Stimulated activated CD8-positive, alpha-beta memory T cell treated with anti-CD3 and anti-CD28 coated beads, Interleukin-7, amount 100 ng/mL, for 48 hours (primary cell): ENCODE measurements at places on chromosomes 13 and 19.

DNA sequence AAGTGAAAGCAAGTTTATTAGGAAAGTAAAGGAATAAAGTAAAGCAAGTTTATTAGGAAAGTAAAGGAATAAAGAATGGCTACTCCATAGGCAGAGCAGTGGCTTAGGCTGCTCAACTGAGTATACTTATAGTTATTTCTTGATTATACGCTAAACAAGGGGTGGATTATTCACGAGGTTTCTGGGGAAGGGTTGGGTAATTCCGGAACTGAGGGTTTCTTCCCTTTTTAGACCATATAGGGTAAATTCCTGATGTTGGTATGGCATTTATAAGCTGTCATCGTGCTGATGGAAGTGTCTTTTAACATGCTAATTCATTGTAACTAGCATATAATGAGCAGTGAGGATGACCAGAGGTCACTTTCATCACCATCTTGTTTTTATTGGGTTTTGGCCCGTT is 194.3 kb downstream of the DLEU7 start:
- DNase-seq, result no peak

- no peak for DNase-seq
These were observed 1697.7 kb downstream of the EFNB2 start for GRCh38 chr13:104837756-104838155.

- DNase-seq, result no peak
These were observed 85.7 kb downstream of the ZAR1L start for GRCh38 chr13:32229443-32229842.

- DNase-seq, result no peak
These were observed 66.1 kb upstream of the FRY start for GRCh38 chr13:31965361-31966066.

DNA sequence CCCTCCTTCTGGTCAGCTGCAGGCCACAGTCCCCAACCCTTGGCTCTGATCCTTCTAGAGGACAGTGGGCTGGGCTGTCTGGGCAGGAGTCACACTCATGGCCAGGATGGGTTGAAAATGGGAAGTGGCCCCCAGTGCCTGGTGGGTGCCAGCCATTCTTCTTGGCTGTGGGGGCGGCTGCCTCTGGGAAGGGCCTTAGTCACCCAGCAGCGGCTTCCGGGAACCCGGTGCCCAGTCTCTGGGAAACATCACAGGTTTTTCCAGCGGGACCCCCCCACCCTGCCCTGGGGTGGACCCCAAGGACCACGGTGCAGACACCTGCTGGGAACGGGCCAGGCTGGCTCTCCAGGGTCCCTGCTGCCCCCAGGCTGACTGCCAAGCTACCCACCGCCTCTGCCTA is 27.3 kb upstream of the SLC7A10 start:
- DNase-seq, result no peak

GRCh38 chr19:49570997-49571676 is 9.2 kb downstream of the NOSIP start:
- no peak for DNase-seq

DNA sequence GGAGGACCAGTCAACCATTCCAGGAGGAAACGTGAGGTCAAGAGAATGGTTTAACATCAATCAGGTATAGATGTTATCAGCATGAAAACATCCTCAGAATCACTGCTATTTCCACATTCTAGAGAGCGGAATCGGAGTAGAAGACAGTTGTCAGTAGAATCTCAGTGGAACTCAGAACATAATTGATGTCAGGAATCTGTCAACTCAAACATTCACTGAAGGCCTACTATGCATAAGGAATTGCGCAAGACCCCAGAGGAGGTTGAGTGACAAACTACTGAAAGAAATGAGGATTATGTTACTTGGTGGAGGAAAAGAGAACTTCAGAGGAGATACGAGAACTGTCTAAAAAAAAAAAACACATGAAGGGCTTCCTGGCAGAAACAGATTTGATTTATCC is 97.8 kb downstream of the LHFPL6 start:
- DNase-seq, result no peak

DNA sequence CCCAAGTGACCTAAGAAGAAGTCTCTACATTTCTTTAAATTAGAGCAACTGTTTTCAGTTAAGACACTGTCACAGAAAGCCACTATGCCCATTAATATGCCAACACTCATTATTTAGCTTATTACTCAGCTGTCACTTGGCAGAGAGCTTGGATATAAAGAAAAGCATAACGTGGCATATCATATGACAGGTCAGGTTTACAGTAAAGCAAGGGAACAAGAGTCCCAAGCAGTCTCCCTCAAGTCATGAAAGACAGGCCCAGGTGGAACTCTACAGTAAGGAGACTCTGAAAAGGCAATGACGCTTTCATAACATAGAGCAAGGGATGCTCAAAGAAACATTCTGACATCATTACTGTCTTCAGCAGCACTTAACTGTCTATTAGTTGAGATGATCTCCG is 6.3 kb downstream of the LHFPL6 start:
- DNase-seq, result no peak

- DNase-seq, result no peak
These were observed 1.8 kb upstream of the ADGRE5 start for GRCh38 chr19:14379294-14380065.

- no peak for DNase-seq
These were observed 3.6 kb upstream of the CD37 start for GRCh38 chr19:49331616-49332055.

- no peak for DNase-seq
These were observed at the start of gene MTUS2 for GRCh38 chr13:28820099-28821051. Gene MTUS2 (plus strand): TSS chr13:28820339.

GRCh38 chr13:75788481-75788981 is 152.4 kb downstream of the LMO7 start:
- no peak for DNase-seq

DNA sequence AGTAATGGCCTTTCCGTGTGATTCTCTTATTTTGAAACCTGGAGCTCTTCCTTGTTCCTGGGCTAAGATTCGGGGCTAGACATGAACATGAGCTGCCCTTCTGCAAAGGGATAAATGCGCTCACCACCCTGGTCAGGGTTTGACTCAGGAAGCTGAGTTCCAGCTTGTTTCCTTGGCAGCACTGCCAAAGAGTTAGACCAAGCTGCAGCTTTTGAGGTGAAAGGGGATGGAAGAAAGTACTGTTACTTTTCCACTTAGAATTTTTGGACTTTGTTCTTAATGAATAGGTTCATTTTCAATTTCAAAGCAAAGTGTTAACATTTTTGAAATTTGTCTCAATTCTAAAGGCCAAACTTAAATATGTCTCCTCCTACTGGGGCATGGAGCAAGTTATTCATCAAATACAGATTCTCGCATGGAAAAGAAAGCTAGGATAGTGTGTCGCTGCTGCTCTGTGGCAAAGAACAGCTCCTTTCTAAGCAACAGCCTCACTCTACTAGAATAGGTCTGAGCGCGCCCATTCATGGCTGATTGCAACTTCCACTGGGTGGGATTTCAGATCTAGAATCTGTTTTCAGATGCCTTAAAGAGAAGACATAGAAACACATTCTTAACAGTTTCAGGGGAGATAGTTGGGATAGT is 2.2 kb downstream of the RGCC start:
- DNase-seq, result no peak

- no peak for DNase-seq
These were observed 674.2 kb upstream of the ARGLU1 start for GRCh38 chr13:107242138-107242537.

DNA sequence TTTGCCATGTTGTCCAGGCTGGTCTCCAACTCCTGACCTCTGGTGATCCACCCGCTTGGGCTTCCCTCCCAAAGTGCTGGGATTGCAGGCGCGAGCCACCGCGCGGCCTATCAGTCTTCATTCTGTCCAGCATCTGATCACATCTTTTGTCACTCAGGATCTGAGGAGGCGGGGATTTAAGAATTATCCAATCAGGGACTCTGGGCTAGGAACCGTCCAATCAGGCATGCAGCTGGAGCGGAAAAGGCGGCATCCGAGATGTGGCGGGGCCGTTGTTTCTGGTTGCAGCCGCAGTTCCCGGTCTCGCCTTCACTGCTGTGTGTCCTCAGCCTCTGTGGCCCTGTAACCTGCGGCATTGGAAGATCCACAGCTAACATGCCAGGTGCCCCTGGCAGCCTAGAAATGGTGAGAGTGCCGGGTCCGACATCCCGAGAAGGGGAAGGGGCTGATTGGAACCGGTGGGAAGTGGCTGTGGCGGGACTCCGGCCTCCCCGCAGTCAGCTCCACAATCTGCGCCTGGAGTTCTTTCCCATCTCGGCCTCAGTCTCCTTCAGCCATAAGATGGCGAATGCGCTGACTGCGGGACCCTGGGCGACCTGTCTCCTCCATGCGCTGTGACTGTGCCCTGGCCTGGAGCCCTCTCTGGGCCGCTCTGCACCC is at the start of gene ZNF729:
Gene ZNF729 (plus strand): TSS at position 291 of the 660 bp plus-strand sequence. CDS start 85 bp downstream, at position 376.
- no peak for DNase-seq

DNA sequence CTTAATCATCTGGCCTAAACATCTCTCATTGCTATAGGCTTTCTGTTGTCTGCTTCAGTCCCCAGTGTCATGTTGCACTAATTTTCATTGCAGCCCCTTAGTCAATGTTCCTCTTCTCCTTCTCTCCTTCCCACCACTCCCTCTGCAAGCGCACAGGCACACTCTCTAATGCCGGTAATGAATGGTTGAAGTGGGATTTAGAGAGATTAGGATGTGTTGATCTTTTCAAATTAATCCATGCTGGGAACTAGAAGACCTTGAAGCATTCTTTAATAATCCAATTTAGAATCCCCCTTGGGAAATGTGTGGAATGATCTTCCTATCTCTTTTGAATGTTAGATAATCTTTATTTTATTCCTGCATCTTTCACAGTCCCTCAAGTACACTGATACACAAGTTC is 33.2 kb upstream of the NDFIP2 start:
- DNase-seq, result no peak

DNA sequence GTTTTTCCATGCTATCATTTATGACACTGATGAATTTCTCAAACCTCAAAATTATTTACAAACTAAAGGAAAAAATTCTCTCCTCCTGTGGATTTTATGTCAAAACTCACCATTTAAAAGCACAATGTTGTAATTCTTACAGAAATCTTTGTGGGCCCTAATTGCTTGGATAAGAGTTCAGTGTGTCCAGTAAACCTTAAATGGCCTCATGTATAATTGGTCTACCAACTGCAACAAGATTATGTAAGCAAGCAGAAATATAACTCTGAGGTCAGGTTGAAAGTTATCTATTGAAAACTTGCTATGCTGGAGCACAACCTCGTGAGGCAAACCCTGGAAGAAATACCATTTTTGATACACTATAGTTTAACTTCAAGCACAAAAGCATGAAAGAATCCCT is 22.0 kb downstream of the VWA8 start:
- no peak for DNase-seq

DNA sequence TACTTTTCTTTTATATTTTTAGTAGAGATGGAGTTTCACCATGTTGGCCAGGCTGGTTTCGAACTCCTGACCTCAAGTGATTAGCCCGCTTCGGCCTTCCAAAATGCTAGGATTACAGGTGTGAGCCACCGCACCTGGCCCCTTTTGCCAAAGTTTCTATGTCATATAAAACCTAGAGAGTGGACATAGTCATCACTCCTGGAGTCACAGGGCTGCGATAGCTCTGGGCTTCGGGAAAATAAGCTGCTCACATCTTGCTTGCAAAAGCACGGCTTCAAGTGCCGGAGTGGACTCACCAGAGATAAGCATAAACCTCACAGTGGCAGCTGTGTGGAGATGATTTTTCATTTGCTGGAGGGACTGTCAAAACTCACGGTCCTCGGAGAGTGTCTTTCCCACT is 171.2 kb downstream of the TEX29 start:
- no peak for DNase-seq

GRCh38 chr13:30526612-30527495 is 61.1 kb upstream of the HMGB1 start:
- DNase-seq, result no peak

GRCh38 chr19:44845612-44846454 is at the start of gene NECTIN2:
Gene NECTIN2 (plus strand): TSS chr19:44846297. CDS start chr19:44846526, 229 bp downstream.
- peak; percentile 70 for DNase-seq

DNA sequence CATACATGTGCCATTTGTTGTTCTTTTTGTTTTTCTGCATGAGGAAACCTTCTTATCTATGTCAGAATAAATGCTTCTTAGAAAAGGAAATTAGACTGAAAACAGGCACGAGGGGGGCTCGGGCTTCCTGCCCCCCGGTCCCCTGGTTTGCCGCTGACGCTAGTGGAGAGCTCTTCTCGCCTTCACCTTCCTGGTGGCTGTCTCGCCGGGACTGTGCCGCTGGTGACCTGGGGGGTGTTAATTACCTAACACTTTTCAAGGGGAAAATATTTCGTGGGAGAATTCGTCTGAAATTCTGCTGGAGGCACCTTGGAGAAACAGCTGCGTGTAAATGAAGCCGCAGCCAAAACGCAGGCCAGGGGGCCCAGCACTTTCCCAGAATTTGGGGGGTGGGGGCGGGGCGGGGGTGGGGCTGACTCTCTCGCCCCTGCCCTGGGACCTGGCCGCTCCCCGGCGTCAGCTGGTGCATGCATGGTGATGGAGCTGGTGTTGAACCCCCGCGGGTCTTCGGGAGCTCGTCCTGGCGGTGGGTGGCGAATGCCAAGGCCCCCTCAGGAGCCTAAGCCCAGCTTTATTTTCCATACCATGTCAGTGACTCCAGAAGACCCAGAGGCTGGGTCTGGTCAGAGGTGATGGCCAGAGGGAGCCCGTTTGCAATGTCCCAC is 58.3 kb upstream of the MCF2L start:
- DNase-seq, result no peak

DNA sequence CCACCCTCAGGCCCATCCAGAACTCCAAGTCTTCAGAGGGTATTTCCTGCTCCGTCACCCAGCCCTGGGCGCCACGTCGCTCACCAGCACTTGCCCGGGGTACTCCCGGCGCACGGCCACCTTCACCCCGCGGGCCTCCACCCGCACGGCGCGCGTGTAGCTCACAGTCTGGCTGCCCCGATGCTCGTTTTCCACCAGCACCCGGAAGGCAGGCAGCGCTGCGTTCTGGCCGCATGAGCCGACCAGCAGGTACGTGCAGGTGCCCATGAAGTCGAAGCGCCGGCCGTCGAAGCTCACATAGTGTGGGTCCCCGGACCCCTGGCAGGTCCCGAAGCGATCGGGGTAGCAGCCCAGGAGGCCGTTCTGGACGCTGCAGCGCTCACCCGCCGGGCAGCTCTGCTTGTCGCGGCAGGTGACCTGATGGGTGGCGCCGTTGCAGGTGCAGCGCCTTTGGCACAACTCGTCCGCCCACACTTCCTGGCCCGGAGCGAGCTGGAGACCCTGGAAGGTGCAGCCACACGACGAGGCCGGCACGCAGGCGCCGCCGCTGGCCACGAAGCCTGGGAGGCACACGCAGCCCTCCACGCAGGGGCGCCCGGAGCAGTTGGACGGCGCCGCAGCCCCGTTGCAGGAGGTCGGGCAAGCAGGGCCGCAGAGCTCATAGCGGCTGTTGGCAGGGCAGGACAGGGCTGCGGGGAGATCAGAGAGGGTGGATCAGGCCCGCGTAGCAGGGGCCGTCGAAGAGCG is 19.2 kb downstream of the FCGBP start:
- DNase-seq, result no peak

GRCh38 chr13:26529441-26529840 is 28.0 kb upstream of the WASF3 start:
- DNase-seq, result no peak
